Heart left ventricle (tissue), 16 donors: ENCODE measurements at places on chromosomes 2 and 18. TPM values are rescaled to one million over a fixed set of nuclear protein-coding genes. Genes with fewer than 3 reads are reported as not detected.

DNA sequence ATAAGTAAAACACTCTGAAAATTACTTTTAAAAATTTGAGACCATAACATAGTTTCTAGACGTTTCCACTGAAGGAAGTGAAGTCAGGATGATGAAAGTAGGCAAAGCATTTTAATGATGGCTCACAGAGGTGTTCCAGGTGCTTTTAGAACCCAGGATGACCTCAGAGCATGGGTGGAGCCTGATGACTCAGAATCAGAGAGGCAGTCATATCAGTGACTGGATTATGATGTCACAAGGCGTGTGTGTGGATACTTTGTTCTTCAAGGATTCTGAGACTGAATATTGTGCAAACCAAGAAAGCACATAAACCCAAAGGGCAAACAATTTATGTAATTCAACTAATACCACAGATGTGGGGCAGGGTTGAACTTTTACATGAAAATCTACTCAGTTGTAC lies 208.0 kb upstream of the FBXO11 start:
- no peak overlapping the region for H3K27ac ChIP-seq
- no peaks in the 10 kb centered on the region for H3K27me3 ChIP-seq
- DNase-seq, result no peak
- no peak overlapping the region for H3K4me3 ChIP-seq
- H3K36me3 ChIP-seq, result no peaks in the 10 kb centered on the region

DNA sequence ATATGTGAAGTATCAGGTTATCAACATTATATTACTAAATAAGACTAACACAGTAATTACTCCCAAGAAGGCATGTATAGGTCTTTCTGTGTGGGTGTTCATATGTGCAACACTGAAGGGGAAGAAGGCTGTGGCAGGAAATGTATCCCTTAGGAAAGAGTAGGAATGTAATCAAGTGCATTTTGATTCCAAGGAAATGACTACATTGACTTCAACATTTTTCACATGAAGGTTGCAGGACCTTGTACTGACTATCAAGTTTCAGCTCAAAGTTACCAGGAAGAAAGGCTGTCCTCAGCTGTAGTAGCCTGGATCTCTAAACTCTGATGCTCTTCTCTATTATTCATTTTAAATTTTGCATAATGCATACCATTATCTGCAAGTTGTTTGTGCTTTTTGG lies 680.8 kb downstream of the NYAP2 start:
- no peaks in the 10 kb centered on the region for H3K4me1 ChIP-seq
- no peak overlapping the region for H3K27ac ChIP-seq
- no peaks in the 10 kb centered on the region for H3K27me3 ChIP-seq
- no peak for DNase-seq

DNA sequence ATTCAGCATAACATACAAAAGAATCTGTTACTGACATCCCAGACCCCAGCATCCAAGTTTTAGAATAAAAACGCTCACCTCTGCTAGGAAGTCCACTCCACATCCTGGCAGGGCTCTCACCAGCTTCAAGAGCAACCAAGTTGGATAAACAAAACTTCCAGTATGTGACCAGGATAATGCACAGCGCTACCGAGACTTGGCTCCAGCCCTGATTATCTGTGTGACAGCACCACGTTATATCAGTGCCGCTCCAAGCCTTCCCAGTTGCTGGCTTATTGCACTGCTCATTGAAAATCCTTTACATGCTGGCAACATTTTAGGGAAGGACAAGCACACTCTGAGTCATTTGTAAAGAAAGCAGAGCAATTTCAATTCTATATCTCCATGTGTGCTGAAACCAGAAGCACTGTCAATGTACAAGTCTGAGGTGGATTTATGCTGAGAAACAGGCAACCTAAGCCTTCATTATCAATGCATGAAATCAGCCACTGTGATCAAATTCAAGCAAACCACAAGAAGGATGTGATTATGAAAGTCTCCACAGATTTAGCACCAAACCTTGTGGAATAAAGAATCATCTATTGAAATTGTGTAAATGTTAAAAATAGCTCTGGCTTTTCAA lies 115.7 kb downstream of the ZNF385B start:
- no peaks in the 10 kb centered on the region for H3K27me3 ChIP-seq
- DNase-seq, result no peak
- H3K27ac ChIP-seq, result no peak overlapping the region
- no peak overlapping the region for H3K4me3 ChIP-seq
- H3K36me3 ChIP-seq, result no peaks in the 10 kb centered on the region

DNA sequence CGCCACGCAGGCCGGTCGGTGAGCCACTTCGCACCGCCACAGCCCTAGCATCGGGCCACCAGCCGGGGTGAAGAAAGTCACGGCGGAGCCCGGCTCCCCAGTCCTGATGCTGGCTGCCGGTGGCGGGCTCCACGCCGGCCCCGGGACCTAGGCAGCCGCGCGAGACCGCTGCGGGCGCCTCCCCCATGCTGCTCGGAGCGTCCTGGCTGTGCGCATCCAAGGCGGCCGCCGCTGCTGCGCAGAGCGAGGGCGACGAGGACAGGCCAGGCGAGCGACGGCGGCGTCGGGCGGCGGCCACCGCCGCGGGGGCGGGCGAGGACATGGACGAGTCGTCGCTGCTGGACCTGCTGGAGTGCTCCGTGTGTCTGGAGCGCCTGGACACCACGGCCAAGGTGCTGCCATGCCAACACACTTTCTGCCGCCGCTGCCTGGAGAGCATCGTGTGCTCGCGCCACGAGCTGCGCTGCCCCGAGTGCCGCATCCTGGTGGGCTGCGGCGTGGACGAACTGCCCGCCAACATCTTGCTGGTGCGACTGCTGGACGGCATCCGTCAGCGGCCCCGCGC lies 433 bp downstream of the SH3RF3 start:
- H3K4me3 ChIP-seq, result peak overlapping the region; percentile 76
- peak overlapping the region; percentile 78 for H3K27ac ChIP-seq
- no peaks in the 10 kb centered on the region for H3K27me3 ChIP-seq
- peak; percentile 42 for DNase-seq

GRCh38 chr2:24259316-24259715 lies 84.5 kb downstream of the FAM228A start:
- peaks cover 11% of the 10 kb centered on the region for H3K4me1 ChIP-seq
- H3K27ac ChIP-seq, result no peak overlapping the region
- no peak for DNase-seq
- no peaks in the 10 kb centered on the region for H3K27me3 ChIP-seq
- no peak overlapping the region for H3K4me3 ChIP-seq

- no peak overlapping the region for H3K4me3 ChIP-seq
- H3K27me3 ChIP-seq, result no peaks in the 10 kb centered on the region
- no peak overlapping the region for H3K27ac ChIP-seq
- H3K36me3 ChIP-seq, result no peaks in the 10 kb centered on the region
- no peaks in the 10 kb centered on the region for H3K4me1 ChIP-seq
- no peak for DNase-seq
Measured at GRCh38 chr2:178277741-178278197, 83.5 kb downstream of the OSBPL6 start.

DNA sequence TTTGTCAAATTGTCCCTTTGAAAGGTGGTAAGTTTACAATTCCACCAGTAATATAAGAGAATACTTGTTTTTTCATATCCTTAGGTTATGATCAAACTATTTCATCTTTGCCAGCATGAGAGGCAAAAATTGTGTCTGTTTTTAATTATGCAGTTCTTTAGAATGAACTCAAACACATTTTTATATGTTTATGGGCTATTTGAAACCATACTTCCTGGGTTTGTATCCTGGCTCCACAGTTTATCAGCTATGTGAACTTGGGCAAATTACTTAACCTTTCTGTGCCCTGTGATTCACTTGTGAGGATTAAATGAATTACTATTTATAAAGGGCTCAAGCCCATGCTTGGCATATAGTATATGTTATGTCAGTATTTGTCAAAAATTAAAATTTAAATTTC lies 109.4 kb downstream of the TANC1 start:
- no peaks in the 10 kb centered on the region for H3K36me3 ChIP-seq
- DNase-seq, result no peak
- H3K27ac ChIP-seq, result no peak overlapping the region
- H3K4me1 ChIP-seq, result peaks cover 16% of the 10 kb centered on the region

- H3K27me3 ChIP-seq, result no peaks in the 10 kb centered on the region
- H3K27ac ChIP-seq, result no peak overlapping the region
- DNase-seq, result no peak
- H3K4me3 ChIP-seq, result no peak overlapping the region
- H3K4me1 ChIP-seq, result no peaks in the 10 kb centered on the region
- no peaks in the 10 kb centered on the region for H3K36me3 ChIP-seq
Measured at GRCh38 chr2:18214936-18215335, 336.5 kb downstream of the KCNS3 start.

GRCh38 chr2:121898483-121898882 lies 143.0 kb downstream of the TSN start:
- no peaks in the 10 kb centered on the region for H3K4me1 ChIP-seq
- no peak for DNase-seq
- no peaks in the 10 kb centered on the region for H3K27me3 ChIP-seq
- no peak overlapping the region for H3K4me3 ChIP-seq
- H3K36me3 ChIP-seq, result no peaks in the 10 kb centered on the region
- no peak overlapping the region for H3K27ac ChIP-seq

DNA sequence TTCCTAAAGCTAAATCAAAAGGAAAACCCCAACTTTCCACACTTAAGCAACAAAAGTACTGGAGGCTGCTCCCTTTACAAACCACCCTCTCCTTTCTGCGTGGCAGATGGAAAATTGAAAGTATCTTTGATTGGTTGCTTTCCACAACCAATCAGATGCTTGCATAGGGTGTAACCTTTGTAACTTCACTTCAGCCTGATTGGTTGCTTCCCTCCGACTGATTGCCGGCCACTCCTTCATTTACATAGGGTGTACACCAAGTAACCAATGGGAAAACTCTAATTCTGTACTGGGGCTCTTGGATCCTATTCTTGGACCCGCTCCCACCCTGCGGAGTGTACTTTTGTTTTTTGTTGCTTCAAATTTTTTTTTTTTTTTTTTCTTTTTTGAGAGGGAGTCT lies 297.7 kb downstream of the NCKAP5 start:
- H3K36me3 ChIP-seq, result no peaks in the 10 kb centered on the region
- H3K4me1 ChIP-seq, result no peaks in the 10 kb centered on the region
- no peak overlapping the region for H3K27ac ChIP-seq
- no peak for DNase-seq
- no peaks in the 10 kb centered on the region for H3K27me3 ChIP-seq

DNA sequence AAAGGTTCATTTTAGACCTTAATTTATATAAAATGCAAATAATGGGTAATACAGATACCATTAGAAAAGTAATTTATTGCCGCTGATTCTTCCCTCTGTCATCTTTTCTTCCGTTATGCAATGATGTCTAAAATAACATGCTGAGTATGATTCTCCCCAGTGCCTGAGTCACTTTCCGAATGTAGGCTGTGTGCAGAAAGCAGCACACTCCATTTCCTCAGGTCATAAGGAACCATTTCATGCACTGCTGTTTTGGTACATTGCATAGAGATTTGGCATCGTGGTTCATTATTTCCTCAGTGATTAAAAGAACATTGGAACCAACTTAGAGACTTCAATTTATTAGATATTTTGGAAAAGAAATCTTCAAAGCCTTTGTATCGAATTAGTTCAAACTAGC lies 173.5 kb downstream of the CDH2 start:
- H3K4me1 ChIP-seq, result no peaks in the 10 kb centered on the region
- peak overlapping the region; percentile 41 for H3K27ac ChIP-seq
- no peak overlapping the region for H3K4me3 ChIP-seq
- peaks cover 7% of the 10 kb centered on the region for H3K36me3 ChIP-seq
- no peaks in the 10 kb centered on the region for H3K27me3 ChIP-seq

- H3K4me1 ChIP-seq, result peaks cover 13% of the 10 kb centered on the region
- peaks cover 26% of the 10 kb centered on the region for H3K27me3 ChIP-seq
- H3K36me3 ChIP-seq, result peaks cover 39% of the 10 kb centered on the region
- H3K27ac ChIP-seq, result no peak overlapping the region
Measured at GRCh38 chr2:219508444-219508734, 5.9 kb upstream of the ASIC4 start.

GRCh38 chr2:40039549-40039948 lies 260.5 kb upstream of the THUMPD2 start:
- H3K4me3 ChIP-seq, result no peak overlapping the region
- DNase-seq, result no peak
- H3K27ac ChIP-seq, result no peak overlapping the region
- H3K27me3 ChIP-seq, result no peaks in the 10 kb centered on the region

GRCh38 chr2:112153179-112153490 lies 14.9 kb downstream of the FBLN7 start:
- no peak overlapping the region for H3K4me3 ChIP-seq
- no peaks in the 10 kb centered on the region for H3K36me3 ChIP-seq
- H3K27me3 ChIP-seq, result no peaks in the 10 kb centered on the region
- peaks cover 4% of the 10 kb centered on the region for H3K4me1 ChIP-seq

- no peak overlapping the region for H3K27ac ChIP-seq
- no peaks in the 10 kb centered on the region for H3K27me3 ChIP-seq
- no peaks in the 10 kb centered on the region for H3K36me3 ChIP-seq
- peaks cover 27% of the 10 kb centered on the region for H3K4me1 ChIP-seq
Measured at GRCh38 chr2:134079373-134079772, 174.5 kb upstream of the MGAT5 start.

- no peak for DNase-seq
- no peaks in the 10 kb centered on the region for H3K36me3 ChIP-seq
Measured at GRCh38 chr2:121803503-121803902, 48.1 kb downstream of the TSN start.

GRCh38 chr18:48740068-48740440 lies 201.2 kb downstream of the CTIF start:
- no peak overlapping the region for H3K4me3 ChIP-seq
- H3K36me3 ChIP-seq, result no peaks in the 10 kb centered on the region
- H3K27ac ChIP-seq, result no peak overlapping the region
- no peaks in the 10 kb centered on the region for H3K27me3 ChIP-seq

- no peak overlapping the region for H3K27ac ChIP-seq
- H3K4me3 ChIP-seq, result no peak overlapping the region
- no peaks in the 10 kb centered on the region for H3K36me3 ChIP-seq
- no peaks in the 10 kb centered on the region for H3K27me3 ChIP-seq
- DNase-seq, result peak; percentile 60
- peaks cover 20% of the 10 kb centered on the region for H3K4me1 ChIP-seq
Measured at GRCh38 chr2:28359222-28360057, 33.2 kb upstream of the FOSL2 start.

- no peaks in the 10 kb centered on the region for H3K27me3 ChIP-seq
- H3K27ac ChIP-seq, result no peak overlapping the region
- no peak for DNase-seq
Measured at GRCh38 chr2:112340475-112341267, 65.3 kb downstream of the ZC3H6 start.

DNA sequence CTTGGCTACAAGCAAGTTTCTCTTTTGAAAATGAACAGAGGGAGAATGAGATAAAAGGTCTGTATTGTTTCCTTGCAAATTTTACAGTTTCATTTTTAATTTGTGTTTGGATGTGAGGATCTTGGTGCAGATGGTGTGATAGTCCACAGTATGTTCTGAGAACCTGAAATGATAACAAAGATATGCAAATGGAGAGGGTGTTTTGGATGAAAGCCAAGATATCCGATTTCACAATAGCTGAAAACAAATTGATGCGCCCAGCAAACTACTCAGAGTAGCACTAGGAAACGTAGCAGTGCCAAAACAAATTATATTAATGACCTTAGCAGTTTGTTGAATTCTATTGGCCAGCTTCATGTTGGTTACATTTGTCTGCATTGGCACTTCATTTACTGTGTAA lies 683.5 kb downstream of the TMEM182 start:
- H3K36me3 ChIP-seq, result no peaks in the 10 kb centered on the region
- H3K4me1 ChIP-seq, result no peaks in the 10 kb centered on the region
- no peaks in the 10 kb centered on the region for H3K27me3 ChIP-seq
- H3K4me3 ChIP-seq, result no peak overlapping the region
- no peak for DNase-seq

CYS1 gene
- total RNA-seq, result 2.5 TPM

SPDYA gene
- total RNA-seq, result 0.17 TPM

PLEKHH2 gene
- total RNA-seq, result 0.69 TPM

DAPL1 gene
- total RNA-seq, result not detected

CTDP1 gene
- 17.1 TPM for total RNA-seq

CEP76 gene
- 6.2 TPM for total RNA-seq

TNFRSF11A gene
- 1.9 TPM for total RNA-seq

MAB21L4 gene
- total RNA-seq, result not detected

ABCG8 gene
- total RNA-seq, result not detected

BMP10 gene
- total RNA-seq, result 5.9 TPM

MLPH gene
- 50.3 TPM for total RNA-seq
